Cardiac atrium fibroblast (primary cell): ENCODE measurements at places on chromosomes 5 and 9. TPM values are rescaled to one million over a fixed set of nuclear protein-coding genes. Genes with fewer than 3 reads are reported as not detected.

The GHR gene
- total RNA-seq = 4.0 and 5.2 TPM in 2 replicates

The QRFP gene
- not detected in 2 replicates for total RNA-seq

The HTR4 gene
- not detected in 2 replicates for total RNA-seq

The PCDHB2 gene
- total RNA-seq = 0.90 and 1.3 TPM in 2 replicates

The ANGPTL2 gene
- 52.0 and 71.5 TPM in 2 replicates for total RNA-seq

The PRDM9 gene
- total RNA-seq = not detected in 2 replicates
